Cerebellar cortex (tissue), 1 donor: ENCODE measurements at places on chromosomes 7 and 10.

GRCh38 chr7:16065939-16066338, 355.4 kb downstream of the CRPPA start:
- DNase-seq: no peak

GRCh38 chr10:79382491-79382941, 35.2 kb downstream of the PPIF start:
- DNase-seq: no peak

DNA sequence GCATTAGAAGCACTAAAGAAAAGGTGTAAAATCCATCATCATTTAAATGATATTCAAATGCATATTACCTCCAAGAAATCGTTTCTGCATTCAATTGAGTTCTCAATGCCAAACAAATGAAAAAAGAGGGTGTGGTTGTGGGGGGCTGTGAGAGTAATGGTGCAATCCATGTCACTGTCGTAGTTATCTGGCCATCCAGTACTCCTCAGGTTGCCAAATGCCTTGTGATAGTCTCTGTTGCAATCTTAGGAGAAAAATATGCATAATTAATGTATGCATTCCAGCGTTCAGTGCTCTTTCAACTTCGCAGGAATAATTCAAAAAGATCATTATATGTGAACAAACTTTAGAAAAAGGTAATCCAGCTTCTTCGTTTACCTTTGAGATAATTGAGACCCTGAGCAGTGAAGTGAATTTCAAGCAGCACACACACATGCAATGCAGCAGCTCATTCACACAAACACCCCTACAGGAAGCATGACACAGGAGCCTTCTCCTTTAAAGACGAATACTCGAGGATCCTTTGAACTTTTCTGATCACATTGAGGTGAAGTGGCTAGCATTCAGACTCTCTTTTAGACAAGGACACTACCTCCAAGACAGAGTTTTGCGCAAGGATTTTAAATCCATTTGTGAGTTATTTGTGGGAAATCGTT, 73.4 kb downstream of the OR13A1 start:
- no peak for DNase-seq

- DNase-seq: no peak
Measured at GRCh38 chr10:124043310-124044142, 49.9 kb downstream of the CHST15 start.

GRCh38 chr7:116897661-116898060, 35.3 kb downstream of the CAPZA2 start:
- DNase-seq: peak; percentile 27

- DNase-seq: peak; percentile 26
Measured at GRCh38 chr7:132464740-132465139, 111.5 kb downstream of the PLXNA4 start.

GRCh38 chr7:57819491-57819981, 369.6 kb downstream of the ZNF716 start:
- no peak for DNase-seq

DNA sequence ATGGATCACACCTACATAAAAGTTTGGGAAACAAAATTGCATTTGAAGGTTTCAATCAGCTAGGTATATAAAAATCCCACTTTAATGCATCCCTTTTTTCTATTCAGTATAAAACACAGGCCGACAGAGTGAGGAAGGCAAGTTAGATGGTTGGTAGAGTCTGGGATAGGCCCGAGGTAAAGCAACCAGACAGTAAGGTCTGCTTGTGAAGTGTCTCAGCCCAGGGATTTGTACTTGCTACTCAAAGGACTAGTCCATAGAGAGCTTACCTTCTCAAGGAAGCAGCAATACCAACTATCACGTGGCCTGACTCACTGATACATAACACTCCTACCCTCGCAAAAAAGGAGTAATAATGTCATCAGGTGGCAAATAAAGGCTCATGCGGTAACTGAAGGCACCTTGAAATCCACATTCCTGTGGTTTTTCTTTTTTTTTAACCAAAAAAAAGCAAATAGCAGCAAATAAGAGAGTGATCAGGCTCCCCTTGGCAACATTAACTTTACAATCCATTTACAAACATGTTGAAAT, 56.2 kb upstream of the ATP6V0A4 start:
- no peak for DNase-seq

DNA sequence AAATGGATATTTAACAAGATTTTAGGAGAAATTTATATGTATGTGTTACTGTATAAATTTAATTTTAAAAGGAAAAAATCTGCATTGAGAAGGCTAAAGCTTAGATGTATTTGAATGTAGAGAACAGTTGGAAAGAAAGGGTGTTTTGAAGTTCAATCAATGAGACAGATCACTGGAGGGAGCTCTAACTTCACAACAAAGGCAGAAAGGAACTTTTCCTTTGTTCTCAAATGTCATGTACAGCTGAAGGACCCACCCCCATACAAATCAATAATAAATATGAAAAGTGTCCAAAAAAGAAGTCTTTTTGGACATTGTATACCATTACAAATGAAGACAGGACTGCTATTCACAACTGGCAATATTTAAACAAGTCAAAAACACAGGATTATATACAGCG, 403.4 kb downstream of the DNAJB9 start:
- DNase-seq: no peak

GRCh38 chr10:17756557-17757217, 4.7 kb downstream of the TMEM236 start:
- DNase-seq: no peak

- no peak for DNase-seq
Measured at GRCh38 chr10:121942749-121943416, 15.1 kb upstream of the ATE1 start.

DNA sequence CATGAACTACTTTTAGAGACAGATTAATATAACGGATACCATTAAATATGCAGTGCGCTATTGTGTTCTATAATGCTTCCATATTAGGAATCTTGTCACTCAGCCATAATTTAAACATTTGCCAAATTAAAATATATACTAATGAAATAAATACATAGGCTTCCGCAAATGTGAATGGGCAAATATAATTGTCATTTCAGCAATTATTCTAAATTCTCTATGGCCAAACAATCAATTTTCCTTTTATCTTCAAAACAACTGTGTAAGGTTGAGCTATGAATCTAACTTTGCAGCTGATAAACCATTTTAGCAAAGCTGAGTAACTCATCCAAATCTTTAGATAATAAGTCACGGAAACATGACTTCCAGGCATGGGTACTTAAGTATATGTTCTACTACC, 20.7 kb upstream of the TSPAN13 start:
- DNase-seq: no peak

DNA sequence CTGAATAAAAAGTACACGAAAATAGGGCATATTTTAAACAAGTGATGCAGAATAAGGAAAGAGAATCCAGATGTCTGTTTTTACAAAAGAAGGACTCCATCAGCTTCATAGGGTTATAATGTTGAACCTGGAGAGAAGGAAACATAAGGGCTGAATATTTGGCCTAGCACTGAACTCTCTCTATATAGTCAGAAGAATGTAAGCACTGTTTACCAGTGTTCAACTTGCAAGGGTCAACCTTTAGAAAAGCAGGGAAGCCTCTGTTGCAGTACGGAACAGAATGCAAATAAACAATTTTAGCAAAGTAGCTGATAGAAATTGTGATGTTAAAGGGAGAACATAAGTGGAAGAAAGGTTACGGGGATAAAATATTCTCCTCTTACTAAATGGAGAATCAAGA, 16.2 kb downstream of the CDK6 start:
- no peak for DNase-seq
